Activated T-helper 1 cell treated with anti-CD3 and anti-CD28 coated beads, Interleukin-12 subunit alpha, Interleukin-12 subunit beta, Interleukin-2, Interleukin-4 antibody, amounts not matched to agents 30 ng/mL and 10 ng/mL and 1 ng/mL, durations not matched to agents 14 hours and 24 hours and 36 hours (primary cell): ENCODE measurements at places on chromosomes 6 and 20. TPM values are rescaled to one million over a fixed set of nuclear protein-coding genes. Genes with fewer than 3 reads are reported as not detected.

- peaks cover 5% of the 10 kb centered on the region for H3K4me1 ChIP-seq
- H3K36me3 ChIP-seq: no peaks in the 10 kb centered on the region
- H3K4me3 ChIP-seq: no peak overlapping the region
- no peak for DNase-seq
- H3K27me3 ChIP-seq: peaks cover 11% of the 10 kb centered on the region
- H3K27ac ChIP-seq: no peak overlapping the region
Measured at GRCh38 chr6:96626759-96627364, 63.9 kb downstream of the FHL5 start.

The IPCEF1 gene
- total RNA-seq: 4.2 and 5.1 TPM in 2 replicates

GRCh38 chr6:52190409-52190808, 4.2 kb downstream of the IL17A start:
- H3K36me3 ChIP-seq: no peaks in the 10 kb centered on the region
- peaks cover 45% of the 10 kb centered on the region for H3K27me3 ChIP-seq
- no peak overlapping the region for H3K4me3 ChIP-seq
- DNase-seq: no peak
- H3K27ac ChIP-seq: no peak overlapping the region

GRCh38 chr6:21151530-21151929, 442.0 kb upstream of the SOX4 start:
- no peaks in the 10 kb centered on the region for H3K4me1 ChIP-seq
- no peaks in the 10 kb centered on the region for H3K36me3 ChIP-seq
- no peak for DNase-seq

The CLDN20 gene
- total RNA-seq: 0.29 TPM in 1 of 2 replicates, not detected in the other

DNA sequence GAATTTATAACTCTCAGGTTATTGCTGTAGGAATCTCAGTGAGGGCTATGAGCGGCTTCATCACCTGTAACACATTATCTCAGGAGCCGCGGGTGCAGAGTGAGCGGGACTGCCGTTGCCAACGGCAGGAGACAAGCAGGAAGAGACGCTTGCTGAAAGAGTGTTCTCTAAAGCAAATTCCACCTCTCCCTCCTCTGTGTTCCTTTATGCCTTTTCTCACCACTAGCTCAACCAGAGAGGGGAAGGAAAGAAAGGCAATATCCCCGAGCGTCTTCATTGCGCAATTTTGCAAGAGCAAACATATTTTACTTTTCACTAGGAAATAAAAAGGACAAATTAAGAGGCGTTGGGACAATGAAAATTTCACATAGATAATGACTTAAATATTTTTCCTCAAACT, 185.2 kb upstream of the EXOC2 start:
- DNase-seq: no peak
- peaks cover 15% of the 10 kb centered on the region for H3K27me3 ChIP-seq
- no peaks in the 10 kb centered on the region for H3K36me3 ChIP-seq

DNA sequence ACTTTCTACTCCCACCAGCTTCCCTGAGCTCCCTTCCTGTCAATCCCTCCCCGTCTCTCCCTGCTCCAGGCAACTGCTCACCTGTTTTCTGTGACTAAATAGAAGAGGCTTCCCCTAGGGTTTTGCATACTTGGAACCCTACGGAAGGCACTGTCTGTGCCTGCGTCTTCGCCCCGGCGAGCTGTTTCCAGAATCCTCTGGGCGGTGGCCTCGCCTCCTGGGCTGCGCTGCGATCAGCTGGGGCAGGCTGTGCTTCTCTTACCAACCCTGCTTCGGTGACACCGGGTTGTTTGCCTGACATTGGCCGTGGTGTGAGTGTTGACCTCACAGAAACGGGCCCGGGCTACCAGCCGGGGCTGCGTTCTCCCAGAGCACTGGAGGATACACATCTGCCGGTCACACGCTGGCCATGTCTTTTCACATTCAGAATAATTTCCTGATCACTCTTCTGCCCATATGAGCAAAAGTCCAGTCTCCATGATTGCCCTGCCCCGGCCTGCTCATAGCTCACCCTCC, 29.4 kb upstream of the CCR6 start:
- peaks cover 2% of the 10 kb centered on the region for H3K27me3 ChIP-seq
- no peak overlapping the region for H3K27ac ChIP-seq
- H3K4me1 ChIP-seq: peaks cover 51% of the 10 kb centered on the region
- H3K4me3 ChIP-seq: no peak overlapping the region

DNA sequence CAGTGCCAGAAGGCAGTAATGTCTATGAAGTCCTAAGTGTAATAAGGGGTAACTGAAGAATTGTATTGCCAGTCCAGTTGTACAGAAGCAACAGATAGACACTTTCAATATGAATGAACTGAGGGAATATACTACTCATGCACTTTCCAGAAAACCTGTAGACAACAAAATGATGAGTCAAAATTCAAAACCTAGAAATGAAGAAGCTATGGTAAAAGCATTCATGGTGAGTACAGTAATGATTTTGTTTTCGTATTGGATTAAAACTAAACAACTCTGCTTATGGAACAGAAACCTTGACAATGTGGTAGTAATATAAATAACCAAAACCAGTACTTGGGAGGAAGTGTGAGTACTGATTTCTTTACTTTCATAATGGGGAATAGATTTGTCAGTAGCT, 35.0 kb downstream of the ARMC2 start:
- H3K4me3 ChIP-seq: peak overlapping the region; percentile 56
- H3K27me3 ChIP-seq: peaks cover 28% of the 10 kb centered on the region
- no peak for DNase-seq
- H3K4me1 ChIP-seq: peaks cover 58% of the 10 kb centered on the region
- H3K27ac ChIP-seq: peak overlapping the region; percentile 93
- peaks cover 35% of the 10 kb centered on the region for H3K36me3 ChIP-seq

DNA sequence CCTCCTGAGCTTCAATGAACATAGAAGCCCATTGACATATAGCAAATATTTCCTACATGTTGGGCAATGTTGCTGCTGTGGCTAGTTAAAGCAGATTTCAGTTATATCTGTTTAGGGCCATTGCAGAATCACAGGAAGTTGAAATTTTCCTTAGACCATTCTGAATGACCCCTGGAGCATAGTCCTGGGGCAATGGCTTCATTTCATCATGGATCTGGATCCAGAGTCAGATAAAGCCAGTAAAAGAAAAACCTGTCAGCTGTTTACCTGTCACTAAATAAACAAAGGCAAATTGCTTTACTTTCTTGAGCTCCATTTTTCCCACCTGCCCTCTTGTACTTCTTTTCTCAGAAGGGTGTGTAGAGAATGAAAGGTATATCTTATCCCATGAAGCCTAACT, 494.0 kb upstream of the MAP3K7 start:
- no peak overlapping the region for H3K4me3 ChIP-seq
- H3K27ac ChIP-seq: no peak overlapping the region
- H3K4me1 ChIP-seq: no peaks in the 10 kb centered on the region
- no peaks in the 10 kb centered on the region for H3K27me3 ChIP-seq
- no peaks in the 10 kb centered on the region for H3K36me3 ChIP-seq

- H3K27me3 ChIP-seq: peaks cover 73% of the 10 kb centered on the region
- H3K4me1 ChIP-seq: peaks cover 3% of the 10 kb centered on the region
- H3K36me3 ChIP-seq: peaks cover 2% of the 10 kb centered on the region
- DNase-seq: peak; percentile 38
Measured at GRCh38 chr20:51800060-51800871, 2.1 kb downstream of the SALL4 start.

DNA sequence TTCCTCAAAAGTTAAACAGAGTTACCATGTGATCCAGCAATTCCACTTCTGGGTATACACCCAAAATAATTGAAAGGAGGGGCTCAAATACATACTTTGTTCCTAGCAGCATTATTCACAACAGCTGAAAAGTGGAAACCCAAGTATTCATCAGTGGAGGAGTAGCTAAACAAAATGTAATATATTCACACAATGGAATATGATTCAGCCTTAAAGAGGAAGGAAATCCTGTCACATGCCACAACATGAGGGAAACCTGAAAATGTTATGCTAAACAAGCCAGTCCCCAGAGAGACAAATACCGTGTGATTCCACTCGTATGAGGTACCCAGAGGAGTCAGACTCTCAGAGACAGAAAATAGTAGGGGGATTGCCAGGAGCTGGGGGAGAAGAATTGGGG, 44.5 kb downstream of the PXDC1 start:
- H3K4me3 ChIP-seq: no peak overlapping the region
- peaks cover 1% of the 10 kb centered on the region for H3K27me3 ChIP-seq
- H3K27ac ChIP-seq: no peak overlapping the region
- no peak for DNase-seq

The KHDC1 gene
- total RNA-seq: 4.8 and 6.4 TPM in 2 replicates

The VGLL2 gene
- total RNA-seq: not detected in 2 replicates

The ESF1 gene
- total RNA-seq: 30.3 and 32.1 TPM in 2 replicates
